A549 (cell line): ENCODE measurements at places on chromosomes 12 and 14.

DNA sequence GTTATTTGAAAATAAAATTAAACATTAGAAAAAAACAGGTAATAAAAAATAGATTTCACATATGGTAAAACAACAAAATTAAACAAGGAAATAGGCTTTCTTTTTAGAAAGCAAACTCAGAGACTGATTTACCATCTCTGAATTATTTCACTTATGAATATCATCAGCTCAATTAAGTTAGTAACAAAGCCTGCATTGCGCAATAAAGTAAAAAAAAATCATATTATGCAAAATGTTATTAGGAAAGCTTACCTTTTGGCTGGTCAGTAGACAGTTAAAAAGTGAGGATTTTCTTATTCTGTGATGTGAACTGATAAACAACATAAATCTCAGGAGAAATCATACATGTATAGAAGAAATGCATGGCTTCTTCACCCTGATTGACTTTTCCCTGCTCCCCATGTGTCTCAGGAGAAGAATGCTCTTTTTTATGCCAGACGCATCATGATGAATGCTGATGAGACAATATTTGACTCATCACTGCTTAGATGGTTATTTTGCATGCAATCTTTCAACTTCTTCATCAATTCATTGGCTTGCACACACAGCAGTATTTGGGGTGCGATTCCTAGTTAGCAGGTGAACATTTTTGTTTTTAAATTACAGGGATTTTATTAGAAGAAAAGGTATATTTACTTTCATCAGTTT is 124.5 kb upstream of the USP15 start:
- DNase-seq: no peak

- no peak for DNase-seq
These were observed 42.6 kb downstream of the DLK1 start for GRCh38 chr14:100769035-100769939.

DNA sequence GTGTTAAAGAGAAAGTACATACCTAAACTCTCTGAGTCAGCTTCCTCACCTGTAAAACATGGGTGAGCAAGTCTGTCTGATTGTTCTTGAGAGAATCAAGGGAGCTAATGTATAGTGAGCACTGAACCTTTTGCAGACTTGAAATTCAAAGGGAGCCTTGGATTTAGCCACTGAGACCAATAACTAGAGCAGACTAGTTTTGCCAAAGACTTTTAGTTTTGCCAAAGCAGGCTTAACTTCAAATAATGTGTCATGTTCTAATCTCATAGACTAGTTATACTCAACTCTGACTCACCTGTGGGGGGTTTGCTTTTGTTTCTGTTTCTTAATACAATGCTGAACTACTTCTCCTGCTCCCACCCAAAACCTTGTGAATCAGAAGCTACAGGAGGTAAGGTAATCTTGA is 123.7 kb downstream of the SLC25A21 start:
- DNase-seq: no peak

DNA sequence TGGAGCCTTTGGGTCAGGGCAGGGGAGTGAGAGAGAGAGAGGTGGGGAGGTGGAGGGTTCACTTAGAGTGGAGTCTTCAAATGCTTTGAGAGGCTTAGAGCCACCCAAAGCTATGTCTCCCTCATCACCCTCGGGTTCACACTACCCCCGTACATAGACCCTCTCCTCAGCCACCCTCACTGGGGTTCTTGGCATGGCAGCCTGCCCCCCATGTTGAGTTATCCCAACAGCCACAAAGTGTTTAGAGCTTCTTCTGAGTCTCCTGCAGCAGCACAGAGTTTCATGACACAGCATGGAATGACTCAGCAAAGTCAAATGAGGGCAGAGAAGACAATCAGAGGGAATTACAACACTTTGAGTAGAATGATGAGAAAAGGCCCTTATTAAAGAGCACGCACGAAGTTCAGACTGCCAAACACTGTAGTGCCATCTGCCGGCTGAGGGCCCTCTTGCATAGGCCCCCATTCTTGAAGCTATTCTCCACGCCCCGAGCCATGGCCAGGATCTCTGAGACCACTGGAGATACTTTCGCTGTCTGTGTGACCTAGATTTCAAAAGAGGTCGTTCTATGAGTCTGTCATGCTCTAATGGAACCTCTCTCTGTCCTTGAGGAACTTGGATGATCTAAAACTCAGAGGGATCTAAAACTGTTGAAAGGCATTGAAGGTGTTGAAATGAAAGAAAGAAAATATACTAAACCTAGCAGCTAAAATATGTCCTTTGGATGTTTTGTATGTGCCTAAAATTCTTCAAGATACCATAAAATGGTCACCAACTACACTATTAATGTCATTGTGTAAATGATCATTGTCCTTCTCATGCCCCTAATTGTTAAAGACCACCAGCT is 221.9 kb downstream of the PELI2 start:
- peak; percentile 60 for DNase-seq

- no peak for DNase-seq
These were observed 40.6 kb downstream of the C12orf42 start for GRCh38 chr12:103455020-103455763.

GRCh38 chr14:64234877-64235651 is 59.1 kb downstream of the ESR2 start:
- no peak for DNase-seq

- DNase-seq: no peak
These were observed 10.6 kb downstream of the TRHDE start for GRCh38 chr12:72282721-72283120.

DNA sequence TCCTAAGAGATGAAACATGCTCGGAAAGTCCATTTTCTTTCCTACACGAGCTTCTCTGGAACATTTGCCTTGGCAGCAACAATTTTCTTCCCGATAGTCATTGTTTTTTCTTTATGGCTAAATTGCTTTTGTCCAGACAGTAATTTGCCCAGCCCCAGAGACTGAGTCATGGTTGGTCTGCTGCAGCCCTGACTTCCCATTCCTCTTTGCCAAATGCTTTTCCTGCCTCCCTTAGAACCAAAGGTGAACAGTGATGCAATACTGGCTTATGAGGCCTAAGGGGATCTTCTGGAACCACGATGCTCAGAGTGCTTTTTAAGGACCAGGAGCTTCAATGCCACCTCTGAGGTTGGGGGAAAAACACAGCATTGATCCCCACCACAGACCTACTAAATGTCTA is 1599.6 kb upstream of the TMEM132C start:
- peak; percentile 2 for DNase-seq

DNA sequence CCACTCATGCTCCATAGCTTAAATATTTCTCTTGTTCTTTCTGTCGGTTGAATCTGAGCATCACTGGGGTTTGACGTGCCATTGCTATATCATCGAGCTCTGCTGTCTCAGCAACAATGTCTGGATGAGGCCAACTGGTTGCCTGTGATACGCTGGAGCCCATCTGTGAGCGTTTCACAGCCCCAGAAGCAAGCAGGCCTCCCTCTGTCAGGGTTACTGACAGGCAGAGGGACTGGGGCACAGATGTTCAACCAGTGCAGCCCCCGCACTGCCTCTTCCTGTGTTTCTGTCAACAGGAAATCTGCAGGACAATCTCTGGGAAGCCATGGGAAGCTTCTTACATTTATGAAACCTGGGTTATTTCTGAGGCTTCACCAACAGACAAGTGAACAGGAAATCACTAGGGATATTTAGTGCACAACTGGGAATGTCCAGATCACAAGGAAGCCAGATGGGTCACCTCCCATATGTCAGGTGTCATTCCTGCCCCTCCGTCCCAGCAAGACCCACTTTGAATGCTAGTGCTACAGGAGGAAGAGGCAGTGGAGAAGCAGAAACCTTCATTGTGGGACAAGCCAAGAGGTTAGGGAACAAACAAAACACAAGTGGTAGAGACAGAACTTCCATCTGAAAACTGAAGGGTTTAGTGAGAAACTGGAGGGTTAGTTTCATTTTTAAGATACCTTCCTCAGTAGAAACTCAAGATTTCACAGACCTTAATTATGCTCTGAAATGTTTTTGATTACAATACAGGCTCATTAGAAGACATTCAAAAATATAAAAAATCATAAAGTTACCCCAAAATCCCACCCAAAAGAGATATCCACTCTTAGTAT is 24.1 kb downstream of the DMAC2L start:
- no peak for DNase-seq

GRCh38 chr14:66972469-66972868 is 216.8 kb upstream of the GARIN2 start:
- DNase-seq: no peak

GRCh38 chr12:122308811-122309210 is 42.5 kb upstream of the VPS33A start:
- no peak for DNase-seq
